ENCODE measurements at places on chromosomes 3 and 15.

- DNase-seq: no peak
Observed at GRCh38 chr15:88785217-88785616, 18.0 kb upstream of the ACAN start.

- DNase-seq: no peak
Observed at GRCh38 chr3:16704941-16705340, 99.7 kb upstream of the DAZL start.

- peak; percentile 59 for DNase-seq
Observed at GRCh38 chr3:197599089-197599765, 43.5 kb upstream of the BDH1 start.

DNA sequence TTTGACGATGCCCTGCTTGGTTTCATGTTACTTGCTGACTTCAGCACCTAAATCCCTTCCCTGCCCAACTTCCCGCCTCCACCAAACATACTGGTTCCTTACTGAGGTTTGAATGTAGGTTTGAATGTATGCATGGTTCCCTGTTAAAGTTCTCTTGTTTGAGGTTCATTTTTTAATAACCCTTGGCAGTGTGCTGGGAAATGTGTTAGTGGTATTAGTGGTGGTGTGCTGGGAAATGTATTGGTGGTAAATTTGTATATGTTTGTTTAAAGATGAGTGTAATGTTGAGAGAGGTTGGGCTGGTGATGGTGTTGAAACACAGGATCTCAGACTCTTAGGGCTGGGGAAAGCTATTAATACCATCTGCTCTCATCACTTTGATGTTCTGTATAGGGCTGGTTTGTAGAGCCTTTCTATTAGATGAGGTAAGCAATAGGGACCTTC lies 392.7 kb downstream of the PTPRG start:
- DNase-seq: no peak

DNA sequence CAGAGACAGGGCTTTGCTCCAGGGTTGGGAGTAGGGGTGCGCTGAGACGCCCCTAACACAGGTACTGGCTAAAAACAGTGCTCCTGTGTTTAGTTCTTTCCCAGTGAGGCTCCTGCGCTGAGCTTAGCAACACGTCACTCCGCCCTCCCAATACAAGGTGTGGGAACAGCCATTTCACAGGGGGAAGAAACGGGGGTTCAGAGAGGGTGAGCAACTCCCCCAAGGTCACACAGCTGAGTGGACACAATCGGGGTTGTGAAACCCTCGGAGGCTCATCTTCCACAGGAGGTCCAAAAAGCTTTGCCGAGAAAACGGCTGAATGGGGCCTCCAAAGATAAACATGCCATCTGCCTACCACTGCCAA lies 628 bp downstream of the PRRT3 start:
- no peak for DNase-seq

- DNase-seq: no peak
Observed at GRCh38 chr3:127988770-127989557, 63.3 kb upstream of the SEC61A1 start.
